ENCODE measurements at places on chromosomes 1 and 21. TPM values are rescaled to one million over a fixed set of nuclear protein-coding genes. Genes with fewer than 3 reads are reported as not detected.

Gene DMRTB1
- not detected for polyA plus RNA-seq

Gene MSH4
- polyA plus RNA-seq: not detected

Gene ICOSLG
- 2.4 TPM for polyA plus RNA-seq

Gene KIAA0040
- polyA plus RNA-seq: 34.5 TPM

Gene ACTL8
- polyA plus RNA-seq: not detected

Gene CFAP74
- polyA plus RNA-seq: 0.01 TPM

Measured in foreskin keratinocyte (primary cell).